ENCODE measurements at places on chromosomes 2 and 18.

DNA sequence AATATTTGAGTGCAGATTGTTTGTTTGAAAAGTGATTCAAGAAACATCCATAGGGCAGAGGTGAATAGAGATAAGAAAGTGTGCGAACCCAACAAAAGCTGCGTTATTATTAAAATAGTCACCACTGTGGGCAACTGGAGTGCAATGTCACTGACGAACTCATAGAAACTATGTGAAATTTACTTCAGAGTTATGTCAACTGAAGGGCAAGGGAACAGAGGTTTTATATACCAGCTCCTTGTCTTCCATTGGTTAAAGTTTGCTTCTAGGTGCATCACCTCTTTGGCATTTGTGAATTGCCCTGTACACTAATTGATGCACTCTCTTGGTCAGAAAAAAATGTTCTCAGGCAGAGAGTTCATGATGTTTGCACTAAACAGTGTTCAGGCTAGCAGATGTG is 110.5 kb upstream of the NYAP2 start:
- DNase-seq, result no peak

DNA sequence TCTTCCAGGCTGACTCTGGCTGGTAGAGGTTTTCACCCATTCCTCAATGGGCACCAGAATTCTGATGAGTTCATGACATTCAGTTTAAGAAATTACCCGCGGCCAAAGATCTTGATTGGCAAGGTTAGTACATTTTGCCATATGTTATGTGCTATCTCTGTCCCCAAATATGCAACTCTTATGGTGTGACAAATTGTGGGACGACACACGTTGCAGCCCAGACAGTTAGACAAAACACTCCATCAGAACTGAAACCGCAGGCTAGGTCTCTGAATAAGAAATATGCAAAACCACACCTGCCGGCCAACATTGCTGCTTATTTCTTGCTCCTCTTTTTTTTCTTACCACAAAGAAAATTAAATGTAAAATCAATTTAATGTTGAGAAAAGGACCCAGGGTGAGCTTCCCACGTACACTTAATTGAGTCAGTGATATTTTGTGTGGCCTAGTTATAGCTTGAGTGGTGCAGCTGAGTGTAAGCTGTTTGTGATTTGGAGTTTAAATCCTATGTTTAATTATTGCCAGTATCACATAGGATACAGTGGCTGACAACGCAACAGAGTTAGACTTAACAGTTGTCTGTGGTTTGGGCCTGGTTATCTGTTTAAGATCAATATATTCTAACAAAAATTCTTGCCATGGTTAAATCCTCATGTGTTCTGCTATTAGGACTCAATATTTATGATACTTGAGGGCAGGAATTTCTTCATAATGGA is 35.7 kb upstream of the LTBP1 start:
- DNase-seq, result no peak

GRCh38 chr2:240165034-240165433 is 24.6 kb upstream of the OTOS start:
- no peak for DNase-seq

- DNase-seq, result no peak
Measured at GRCh38 chr2:74290466-74291217, 52.6 kb downstream of the SLC4A5 start.

- DNase-seq, result peak; percentile 93
Measured at GRCh38 chr2:30736461-30737325, 70.6 kb downstream of the CAPN13 start.

- DNase-seq, result no peak
Measured at GRCh38 chr2:240024766-240025165, 376 bp downstream of the NDUFA10 start.

DNA sequence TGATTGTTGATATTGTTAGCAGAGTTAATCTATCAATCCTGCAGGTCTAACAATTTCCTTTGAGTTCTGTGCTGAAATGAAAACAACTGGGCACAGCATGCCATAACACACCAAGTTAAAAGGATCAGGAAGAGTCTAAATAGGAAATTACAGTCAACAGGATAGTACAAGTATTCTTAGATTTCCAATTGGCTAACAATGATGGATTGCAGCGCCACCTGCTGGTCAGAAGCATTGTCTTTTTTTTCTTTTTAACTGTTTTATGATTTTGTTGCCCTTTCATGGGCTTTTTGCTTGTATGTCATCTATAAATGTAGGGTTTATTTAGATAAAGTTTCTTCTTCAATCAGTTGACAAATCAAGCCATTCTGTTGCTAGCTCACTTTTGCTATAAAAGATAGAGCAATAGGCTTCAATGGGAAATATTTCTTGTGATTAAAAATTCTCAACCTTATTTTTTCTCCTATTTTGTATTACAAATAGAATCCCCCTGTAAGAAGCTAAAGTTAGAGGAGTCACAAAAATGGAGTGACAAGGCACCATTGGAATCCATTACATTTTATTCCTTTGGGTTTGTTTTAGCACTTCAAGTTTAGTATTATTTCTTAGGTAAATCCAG is 40.8 kb upstream of the RPRM start:
- peak; percentile 58 for DNase-seq

DNA sequence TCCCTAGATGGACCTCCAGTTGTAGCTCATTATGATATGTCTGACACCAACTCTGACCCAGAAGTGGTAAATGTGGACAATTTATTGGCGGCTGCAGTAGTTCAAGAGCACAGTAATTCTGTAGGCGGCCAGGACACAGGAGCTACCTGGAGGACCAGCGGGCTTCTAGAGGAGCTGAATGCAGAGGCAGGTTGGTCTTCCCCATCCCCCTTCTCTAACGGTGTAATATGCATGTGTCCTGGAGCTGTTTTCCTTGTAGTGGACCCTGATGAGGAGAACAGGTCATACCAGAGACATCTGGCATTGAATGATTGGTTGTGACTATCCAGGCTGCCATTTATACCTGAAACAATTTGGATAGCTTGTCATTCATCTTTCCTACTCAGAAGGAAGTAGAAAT is 135.8 kb downstream of the HAUS1 start:
- no peak for DNase-seq

DNA sequence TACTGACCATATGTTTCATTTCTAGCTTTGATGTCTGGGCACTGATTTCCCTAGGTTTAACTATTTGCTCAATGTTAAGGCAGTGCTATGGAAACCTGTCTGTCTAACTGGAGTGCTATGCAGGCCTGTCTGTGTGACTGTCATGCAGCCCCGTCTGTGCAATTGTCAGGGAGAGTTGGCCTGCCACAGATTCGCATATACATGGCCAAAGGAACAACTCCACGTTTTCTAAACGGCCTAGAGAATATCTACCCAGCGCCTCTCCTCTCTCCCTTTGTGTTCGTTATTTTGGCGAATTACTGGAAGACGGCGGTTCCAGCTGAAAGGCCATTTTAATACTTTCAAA is 59.6 kb upstream of the PSME4 start:
- no peak for DNase-seq

DNA sequence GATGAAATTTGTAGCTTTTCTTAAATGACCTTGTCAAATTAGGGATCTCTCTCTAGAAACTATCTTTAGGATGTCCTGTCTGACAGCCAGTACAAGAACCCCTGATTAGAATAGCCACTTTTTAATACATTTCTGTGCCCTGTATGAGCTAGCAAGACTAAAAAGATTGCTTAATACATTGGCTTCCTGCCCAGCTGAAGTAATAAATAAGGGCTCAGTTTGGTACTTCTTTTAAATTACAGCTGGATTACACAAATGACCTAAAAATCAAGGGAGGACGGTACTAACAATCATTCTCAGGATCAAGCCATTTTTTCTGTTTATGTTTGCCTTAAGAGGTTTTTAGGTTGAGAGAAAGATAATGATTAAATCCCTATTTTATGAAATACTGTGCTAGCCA is 11.6 kb upstream of the OLA1 start:
- DNase-seq, result peak; percentile 27

GRCh38 chr18:13048061-13048595 is 57.0 kb downstream of the CEP192 start:
- DNase-seq, result no peak

- DNase-seq, result peak; percentile 4
Measured at GRCh38 chr2:172813314-172813888, 77.8 kb downstream of the RAPGEF4 start.

DNA sequence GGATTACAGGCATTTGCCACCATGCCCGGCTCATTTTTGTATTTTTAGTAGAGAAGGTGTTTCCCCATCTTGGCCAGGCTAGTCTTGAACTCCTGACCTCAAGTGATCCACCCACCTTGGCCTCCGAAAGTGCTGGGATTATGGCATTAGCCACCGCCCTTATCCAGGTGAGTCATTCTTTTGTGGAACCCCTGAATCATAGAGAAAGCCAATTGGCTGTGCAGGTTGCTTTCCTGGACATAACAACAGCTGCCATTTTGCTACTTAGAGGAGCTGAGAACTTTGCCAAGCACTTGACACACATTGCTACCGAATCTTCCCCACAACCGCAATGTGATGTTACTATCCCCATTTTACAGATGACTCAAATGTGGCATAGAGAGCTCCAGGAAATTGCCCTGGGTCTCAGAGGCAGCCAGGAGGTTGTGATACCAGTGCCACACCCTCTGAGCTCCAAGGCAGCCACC is 36.0 kb downstream of the SETBP1 start:
- no peak for DNase-seq

DNA sequence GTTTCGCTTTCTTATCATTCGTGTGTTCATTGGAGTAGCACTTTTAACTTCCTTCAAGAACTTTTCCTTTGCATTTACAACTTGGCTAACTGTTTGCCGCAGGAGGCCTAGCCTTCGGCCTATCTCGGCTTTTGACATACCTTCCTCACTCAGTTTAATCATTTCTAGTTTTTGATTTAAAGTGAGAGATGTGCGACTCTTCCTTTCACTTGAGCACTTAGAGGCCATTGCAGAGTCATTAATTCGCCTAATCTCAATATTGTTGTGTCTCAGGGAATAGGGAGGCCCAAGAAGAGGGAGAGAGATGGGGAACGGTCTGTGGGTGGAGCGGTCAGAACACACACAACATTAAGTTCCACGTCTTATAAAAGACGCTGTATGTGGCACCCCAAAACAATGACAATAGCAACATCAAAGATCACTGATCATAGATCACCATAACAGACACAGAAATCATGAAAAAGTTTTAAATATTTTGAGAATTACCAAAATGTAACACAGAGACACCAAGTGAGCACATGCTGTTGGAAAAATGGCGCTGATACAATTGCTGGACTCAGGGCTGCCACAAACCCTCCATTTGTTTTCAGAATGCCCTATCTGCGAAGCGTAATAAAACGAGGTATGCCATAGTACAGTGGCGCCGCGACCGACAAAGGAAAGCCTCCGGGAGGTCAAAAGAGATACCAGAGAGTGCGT is 553 bp downstream of the TIGD1 start:
- peak; percentile 51 for DNase-seq

GRCh38 chr18:35215026-35215425 is 25.8 kb upstream of the ZNF397 start:
- peak; percentile 20 for DNase-seq

DNA sequence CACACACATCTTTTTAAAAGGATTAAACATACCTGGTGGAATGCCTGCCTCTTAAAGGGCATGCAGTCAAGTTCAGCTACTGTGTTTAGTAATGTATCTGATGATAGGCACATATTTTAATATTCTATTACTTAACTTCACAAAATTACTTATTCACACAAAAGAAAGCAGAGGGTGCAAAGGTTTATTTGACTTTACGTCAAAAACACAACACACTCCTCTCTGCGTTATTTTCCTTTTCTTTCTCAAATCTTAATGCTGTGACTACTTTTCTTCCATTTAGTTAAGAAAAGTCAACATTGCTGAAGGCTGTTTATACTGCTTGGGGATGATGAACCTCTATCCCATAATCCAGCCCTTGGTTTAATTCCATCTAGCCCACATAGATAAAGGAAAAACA is 127.9 kb upstream of the ST6GAL2 start:
- DNase-seq, result no peak

DNA sequence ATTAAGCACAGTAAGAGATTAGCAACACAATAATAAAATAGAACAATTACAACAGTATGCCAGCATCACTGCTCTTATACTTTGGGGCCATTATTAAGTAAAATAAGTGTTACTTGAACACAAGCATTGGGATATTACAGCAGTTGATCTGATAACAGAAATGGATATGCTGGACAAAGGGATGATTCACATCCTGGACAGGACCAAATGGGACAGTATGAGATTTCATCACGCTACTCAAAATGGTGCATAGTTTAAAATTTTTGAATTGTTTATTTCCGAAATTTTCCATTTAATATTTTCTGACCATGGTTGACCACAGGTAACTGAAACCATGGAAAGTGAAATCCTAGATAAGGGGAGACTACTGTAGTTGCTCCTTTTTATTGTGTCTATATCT is 138.2 kb downstream of the UBR3 start:
- no peak for DNase-seq

- DNase-seq, result peak; percentile 40
Measured at GRCh38 chr2:237774811-237775553, 23.6 kb upstream of the RBM44 start.

- DNase-seq, result no peak
Measured at GRCh38 chr2:42754776-42755140, 9.2 kb downstream of the OXER1 start.

- no peak for DNase-seq
Measured at GRCh38 chr2:41026613-41027012, 574.7 kb upstream of the SLC8A1 start.

DNA sequence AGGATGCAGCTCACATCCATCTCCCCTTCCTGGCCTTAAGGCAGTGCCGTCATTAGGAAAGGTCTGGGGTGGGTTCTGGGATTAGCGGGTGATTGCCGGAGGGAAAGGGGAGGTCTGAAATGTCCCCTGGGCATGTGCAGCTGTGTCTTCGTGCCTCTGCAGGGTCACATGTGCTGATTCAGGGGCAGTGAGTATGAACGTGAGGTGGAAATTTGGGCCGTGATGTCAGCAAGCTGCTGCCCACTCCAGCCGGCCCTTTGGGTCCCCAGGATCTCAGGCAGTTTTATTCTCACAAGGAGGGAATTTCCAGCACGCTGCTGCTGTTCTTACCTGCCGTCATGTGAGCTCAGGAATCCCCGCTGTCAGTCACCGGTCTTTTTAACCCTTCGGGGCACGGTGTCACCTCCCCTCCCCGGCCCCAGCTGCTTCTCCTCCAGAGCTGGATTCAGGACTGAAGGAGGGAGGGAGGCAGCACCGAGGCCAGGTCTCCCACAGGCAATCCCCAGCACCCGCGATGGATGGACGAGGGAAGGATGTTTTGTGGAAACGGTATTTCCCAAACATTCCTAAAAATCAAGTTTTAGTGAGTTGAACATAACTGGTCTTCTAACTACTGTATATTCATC is 23.5 kb downstream of the GPR35 start:
- DNase-seq, result no peak

DNA sequence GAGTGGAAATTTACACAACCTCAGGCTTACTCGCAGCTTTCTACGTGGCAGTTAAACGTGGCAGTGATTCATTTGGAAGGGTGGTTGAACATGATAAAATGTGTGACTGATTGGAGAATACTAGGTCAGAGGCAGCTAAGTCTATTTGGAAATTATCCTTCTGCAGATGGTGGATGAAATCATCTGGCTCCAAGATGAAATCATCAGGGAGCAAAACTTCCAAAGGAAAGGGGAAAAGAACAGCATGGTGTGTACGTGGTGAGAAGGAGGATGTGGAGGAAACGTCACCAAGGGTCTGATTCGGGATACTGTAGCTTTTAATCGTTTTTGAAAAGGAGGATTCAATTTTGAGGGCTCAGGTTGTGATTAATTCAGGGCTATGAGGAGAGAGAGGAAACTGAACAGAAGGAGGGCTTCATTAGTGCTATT is 47.9 kb downstream of the COL3A1 start:
- no peak for DNase-seq

GRCh38 chr2:61950571-61951315 is 45.3 kb downstream of the COMMD1 start:
- DNase-seq, result no peak
